ENCODE measurements at places on chromosomes 6 and 20.

GRCh38 chr20:21339499-21339898, 36.4 kb downstream of the XRN2 start:
- DNase-seq, result no peak

DNA sequence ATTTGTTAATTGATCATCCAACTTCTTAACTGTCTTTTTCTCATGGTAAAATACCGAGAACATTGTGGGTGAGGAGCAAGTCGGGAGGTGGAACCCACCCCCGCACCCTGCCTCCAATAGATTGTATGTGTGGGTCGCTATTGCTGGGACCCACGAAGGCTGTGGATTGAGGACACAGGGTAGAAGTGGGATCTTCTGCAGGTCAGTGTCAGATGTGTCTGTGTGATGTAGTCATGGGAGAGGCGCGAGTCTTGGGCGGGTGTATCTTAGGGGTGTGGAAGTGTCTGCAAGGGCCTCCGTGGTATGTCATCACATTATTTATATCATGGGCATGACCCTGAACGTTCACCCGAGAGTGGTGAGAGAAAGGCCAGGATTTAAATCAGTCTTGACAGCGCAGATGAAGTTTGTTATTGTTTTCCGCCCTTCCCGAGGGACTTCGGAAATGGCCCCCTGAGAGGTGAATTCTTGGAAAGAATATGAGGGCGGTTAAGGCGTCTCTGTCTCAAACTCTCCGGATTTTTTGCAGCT, 472 bp upstream of the PAQR8 start:
- DNase-seq, result peak; percentile 21

DNA sequence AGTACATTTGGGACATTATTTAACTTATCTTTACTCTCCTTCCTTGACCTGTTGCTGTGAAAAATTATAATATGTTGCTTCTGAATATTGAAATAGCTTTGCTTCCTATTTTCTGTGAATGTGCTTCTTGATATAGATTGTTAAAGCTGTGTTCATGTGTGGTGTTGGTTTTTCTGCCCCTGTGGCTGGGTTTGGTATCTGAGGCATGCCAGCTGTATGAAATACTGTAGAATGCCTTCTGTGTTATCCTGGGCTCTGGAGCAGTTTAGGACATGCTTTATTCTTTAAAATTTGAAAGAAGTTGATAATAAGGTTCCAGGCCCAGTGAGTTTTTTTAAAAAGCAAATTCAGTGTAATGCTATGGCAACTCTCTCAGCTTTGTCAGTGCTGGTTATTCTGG, 71.7 kb downstream of the HIVEP1 start:
- DNase-seq, result no peak

GRCh38 chr20:61525781-61526431, 273.8 kb downstream of the CDH4 start:
- DNase-seq, result no peak

- peak; percentile 18 for DNase-seq
Measured at GRCh38 chr20:50560867-50561266, 50.7 kb downstream of the PTPN1 start.

- DNase-seq, result no peak
Measured at GRCh38 chr6:139868576-139868975, 494.1 kb upstream of the CITED2 start.

Data from stimulated activated CD4-positive, alpha-beta T cell treated with anti-CD3 and anti-CD28 coated beads, Interleukin-4, amount 100 ng/mL, for 24 hours (primary cell).